ENCODE measurements at places on chromosomes 11 and 22.

- DNase-seq = peak; percentile 22
These were observed 4.9 kb upstream of the ATP6V1E1 start for GRCh38 chr22:17633217-17633997.

DNA sequence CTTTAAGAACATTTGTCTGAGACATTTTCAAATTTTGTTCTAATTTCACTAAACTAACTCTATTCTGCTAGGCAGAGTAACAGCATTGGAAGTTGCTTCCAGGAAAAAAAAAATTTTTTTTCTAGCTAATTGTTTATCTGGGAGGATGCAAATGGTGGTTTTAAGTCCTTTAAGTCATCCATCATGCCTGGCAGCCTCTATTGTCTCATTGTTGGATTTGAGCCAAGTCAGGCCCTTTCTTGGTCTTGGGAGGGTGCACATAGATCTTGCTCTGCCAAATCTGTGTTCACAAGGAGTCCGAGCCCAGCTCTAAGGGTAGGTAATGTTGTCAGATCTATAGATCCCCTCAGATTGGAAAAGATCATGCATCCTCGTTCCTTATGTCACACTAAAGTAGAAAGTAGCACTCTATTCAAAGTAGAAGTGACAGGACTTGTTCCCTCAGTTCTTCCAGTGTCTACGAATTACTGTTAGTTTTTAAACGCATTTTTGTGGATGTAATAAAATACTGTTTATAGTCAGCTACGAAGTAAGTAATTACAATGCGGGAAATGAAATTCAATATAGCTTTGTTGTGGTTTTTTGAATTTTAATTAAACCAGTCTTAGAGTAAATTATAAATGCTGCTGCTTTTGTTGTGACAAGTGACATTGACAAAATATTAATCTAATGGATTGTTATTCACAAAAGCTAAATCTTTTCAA is 166.0 kb upstream of the RASSF10 start:
- DNase-seq = no peak

GRCh38 chr22:36911887-36912661 is 1.4 kb upstream of the CSF2RB start:
- no peak for DNase-seq

- DNase-seq = no peak
These were observed 53.8 kb upstream of the CHRM4 start for GRCh38 chr11:46445192-46445919.

GRCh38 chr11:114049050-114049449 is 10.5 kb upstream of the ZBTB16 start:
- DNase-seq = no peak

DNA sequence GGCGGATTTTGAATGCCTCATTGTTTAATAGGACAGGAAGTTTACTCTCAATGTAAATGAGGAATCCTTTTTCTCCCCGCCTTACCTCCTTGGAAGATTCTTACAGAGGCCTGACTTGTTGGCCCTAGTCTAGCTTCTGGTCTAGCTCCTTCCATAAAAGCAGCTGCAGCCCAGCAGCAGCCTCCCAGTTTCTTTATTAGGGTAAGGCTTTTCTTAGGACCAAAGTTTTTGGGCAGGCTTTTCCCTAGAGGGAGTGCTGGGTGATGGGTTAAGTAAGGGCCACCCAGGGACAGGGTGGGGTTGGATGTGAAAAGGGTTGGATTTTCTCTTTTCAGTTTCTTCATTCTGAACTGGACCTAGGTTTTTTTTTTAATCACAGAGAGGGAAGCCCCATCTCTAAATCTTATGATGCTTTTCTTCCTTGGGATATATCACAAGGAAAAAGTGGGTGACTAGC is 49.7 kb downstream of the LIF start:
- no peak for DNase-seq

GRCh38 chr11:99351624-99352023 is 330.9 kb downstream of the CNTN5 start:
- DNase-seq = peak; percentile 7

- no peak for DNase-seq
These were observed 71.4 kb upstream of the LINC01488 start for GRCh38 chr11:69409812-69410645.

DNA sequence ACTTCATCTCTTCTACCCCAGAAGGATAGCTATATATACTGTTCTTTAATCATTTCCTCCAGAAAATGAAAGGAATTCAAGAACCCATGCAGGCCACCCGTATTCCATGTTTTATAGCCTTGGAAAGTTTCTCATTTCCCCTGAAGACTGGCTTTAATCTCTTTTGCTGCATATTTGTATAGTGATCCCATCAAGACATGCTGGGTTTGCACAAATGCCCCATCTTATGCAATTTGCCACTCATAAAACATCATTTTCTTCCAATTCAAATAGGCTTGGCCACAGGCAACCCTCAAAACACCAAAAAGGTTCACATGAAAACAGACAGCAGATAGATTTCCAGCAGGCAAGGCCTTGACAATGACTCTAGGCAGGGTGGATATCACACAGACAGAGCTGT is 28.3 kb upstream of the APOA1 start:
- no peak for DNase-seq

DNA sequence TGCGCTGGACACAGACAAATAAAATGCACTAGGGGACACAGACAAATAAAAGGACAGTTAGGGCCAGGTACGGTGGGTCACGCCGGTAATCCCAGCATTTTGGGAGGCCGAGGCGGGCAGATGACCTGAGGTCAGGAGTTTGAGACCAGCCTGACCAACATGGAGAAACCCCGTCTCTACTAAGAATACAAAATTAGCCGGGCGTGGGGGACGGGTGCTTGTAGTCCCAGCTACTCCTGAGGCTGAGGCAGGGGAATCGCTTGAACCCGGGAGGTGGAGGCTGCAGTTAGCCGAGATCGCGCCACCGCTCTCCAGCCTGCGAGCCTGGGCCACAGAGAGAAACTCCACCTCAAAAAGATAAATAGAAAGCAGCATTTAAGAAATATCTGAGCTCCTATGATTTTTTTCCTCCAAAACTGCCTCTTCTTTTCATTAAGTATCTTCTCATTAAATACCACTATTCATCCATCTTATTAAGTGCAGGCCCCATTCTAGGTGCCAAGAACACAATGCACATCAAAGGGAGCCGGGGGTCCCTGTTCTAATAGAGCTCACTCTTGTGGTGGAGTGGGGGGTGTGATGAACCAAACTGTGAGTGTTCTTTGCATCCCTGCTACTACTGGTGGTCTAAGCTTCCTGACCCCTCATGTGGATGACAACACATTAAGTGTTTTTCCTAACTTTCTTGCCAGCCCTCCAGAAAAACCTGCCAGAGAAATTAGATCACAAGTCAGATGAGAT is 766 bp upstream of the ZNHIT2 start:
- no peak for DNase-seq

DNA sequence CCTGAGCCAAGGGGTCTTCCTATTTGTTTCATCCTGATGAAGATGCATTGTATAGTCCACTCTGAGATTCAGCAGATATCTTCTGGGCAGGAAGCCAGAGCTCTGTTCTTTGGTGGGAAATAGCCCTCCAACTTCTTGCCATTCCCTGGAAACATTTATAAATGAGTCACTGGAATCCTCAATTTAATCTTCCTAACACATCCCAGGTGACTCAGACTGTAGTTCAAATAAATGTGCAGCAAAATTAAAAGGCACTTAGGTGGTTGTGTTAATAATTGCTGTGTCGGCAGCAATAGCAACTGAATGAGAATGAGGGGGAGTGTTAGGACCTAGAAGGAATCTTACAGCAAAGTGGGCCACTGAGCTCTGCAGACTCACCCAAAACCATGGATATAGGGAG is 108.6 kb downstream of the INSC start:
- DNase-seq = no peak

- DNase-seq = peak; percentile 72
These were observed 10.0 kb upstream of the MFRP start for GRCh38 chr11:119356349-119357031.

GRCh38 chr11:16186680-16187079 is 169.7 kb downstream of the SOX6 start:
- no peak for DNase-seq

DNA sequence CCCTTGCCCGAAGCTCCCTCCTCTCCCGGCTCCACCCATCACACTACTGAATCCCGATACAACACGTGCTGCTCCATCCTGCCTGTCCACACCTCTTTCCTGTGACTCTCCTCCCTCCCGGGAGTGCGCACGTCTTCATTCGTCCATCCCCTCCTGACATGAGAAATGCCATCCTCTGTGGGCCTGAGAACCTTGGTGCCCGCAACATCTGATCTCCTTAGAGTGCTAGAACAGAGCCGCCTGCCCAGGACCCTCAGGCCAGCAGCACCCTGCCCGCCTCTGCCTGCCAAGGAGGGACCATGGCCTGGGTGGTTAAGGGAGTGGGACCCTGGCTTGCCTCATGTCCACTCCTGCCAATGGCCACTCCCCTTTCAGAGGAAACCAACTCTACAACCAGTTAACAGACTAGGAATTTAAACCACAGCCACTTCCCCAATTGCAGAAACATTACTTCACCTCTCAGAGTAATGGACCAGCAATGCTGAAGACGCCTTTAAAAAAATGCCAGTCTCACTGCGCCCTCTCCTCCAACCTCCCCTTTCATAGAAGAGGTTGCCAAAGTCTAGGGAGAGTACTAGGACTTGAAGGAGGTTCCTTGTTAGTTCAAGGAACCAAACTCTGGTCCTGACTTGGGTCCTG is 466.3 kb downstream of the OPCML start:
- no peak for DNase-seq

- no peak for DNase-seq
These were observed 42.5 kb downstream of the DGCR2 start for GRCh38 chr22:19079691-19080090.

- DNase-seq = no peak
These were observed 31.6 kb downstream of the OSBPL5 start for GRCh38 chr11:3133261-3134217.

- DNase-seq = peak; percentile 63
These were observed 1.4 kb downstream of the TMEM109 start for GRCh38 chr11:60915248-60915914.

GRCh38 chr11:44825058-44825785 is 98.5 kb downstream of the TSPAN18 start:
- DNase-seq = no peak

GRCh38 chr11:93972790-93973189 is 48.4 kb upstream of the HEPHL1 start:
- no peak for DNase-seq

GRCh38 chr22:22210375-22210774 is 34.2 kb upstream of the VPREB1 start:
- no peak for DNase-seq

DNA sequence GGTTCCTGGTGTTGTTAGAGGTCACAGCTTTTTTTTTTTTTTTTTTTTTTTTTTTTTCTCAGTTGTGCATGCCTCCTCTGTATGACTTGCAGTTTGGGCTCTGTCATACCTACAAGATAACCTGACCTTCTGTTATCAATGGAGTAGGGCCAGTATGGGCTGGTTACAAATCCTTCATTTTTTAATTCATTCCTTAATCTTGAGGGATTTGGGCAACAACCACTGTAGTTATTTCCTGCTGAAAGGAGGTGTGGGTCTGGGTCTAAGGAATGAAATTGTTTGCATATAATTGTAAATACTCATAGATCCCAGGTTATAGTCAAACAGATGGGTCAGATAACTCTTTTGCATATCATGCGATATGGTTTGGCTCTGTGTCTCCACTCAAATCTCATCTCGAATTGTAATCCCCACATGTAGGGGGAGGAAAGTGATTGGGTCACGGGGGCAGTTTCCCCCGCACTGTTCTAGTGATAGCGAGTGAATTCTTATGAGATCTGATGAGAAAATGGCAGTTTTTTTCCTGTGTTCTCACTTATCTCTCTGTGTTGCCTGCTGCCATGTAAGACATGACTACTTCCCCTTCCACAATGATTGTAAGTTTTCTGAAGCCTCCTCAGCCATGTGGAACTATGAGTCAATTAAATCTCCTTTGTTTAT is 14.1 kb upstream of the GLYAT start:
- no peak for DNase-seq

DNA sequence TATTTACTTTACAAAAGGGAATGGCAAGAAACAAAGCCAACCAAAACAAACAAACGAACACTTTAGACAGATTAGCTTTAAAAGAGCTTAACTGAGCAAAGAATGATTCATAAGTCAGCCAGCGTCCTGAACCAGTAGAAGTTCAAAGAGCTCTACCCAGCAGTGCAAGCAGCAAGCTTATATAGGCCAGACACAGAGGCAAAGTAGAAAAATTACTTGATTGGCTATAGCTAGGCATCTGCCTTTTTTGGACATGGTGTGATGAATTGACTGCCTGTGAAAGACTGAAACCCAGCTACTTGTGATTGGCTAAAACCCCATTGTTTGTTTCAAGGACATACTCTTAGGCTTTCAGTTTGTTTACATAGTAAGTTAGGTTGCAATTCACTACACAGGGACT is 2120.0 kb upstream of the RAG2 start:
- no peak for DNase-seq

DNA sequence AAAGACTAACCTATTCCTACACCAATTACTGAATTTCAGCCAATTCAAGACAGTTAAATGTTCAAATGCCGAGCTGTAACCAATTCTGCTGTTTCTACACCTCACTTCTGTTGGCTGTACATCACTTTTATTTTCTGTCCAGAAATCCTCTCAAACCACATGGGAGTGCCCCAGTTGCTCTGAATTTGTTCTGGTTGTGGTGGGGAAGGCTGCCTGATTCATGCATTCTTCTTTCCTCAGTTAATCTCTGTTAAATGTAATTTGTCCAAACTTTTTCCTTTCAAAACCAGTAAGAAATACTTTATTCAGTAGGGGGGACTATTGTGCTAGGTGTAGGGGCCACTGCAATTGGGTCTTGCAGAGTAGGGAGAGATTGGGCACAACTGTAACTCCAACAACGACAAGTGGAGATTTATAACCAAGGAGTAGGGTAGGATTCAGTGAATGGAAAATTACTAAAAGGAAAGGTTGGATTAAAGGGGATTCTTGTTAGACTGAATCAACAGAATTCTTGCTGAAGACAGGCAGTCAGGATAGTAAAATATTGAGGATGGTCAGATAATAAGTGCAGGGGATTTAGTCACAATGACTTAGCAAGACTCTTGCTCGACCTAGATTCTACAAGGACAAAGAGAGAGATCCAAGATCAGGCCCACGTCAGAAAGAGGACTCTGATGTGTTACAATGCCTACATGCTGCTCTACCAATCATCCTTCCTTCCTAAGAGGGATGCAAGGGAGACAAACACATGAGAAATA is 593.5 kb upstream of the FAT3 start:
- DNase-seq = no peak

All from cerebellar cortex (tissue), 1 donor.